ENCODE measurements at places on chromosomes 2 and 18.

DNA sequence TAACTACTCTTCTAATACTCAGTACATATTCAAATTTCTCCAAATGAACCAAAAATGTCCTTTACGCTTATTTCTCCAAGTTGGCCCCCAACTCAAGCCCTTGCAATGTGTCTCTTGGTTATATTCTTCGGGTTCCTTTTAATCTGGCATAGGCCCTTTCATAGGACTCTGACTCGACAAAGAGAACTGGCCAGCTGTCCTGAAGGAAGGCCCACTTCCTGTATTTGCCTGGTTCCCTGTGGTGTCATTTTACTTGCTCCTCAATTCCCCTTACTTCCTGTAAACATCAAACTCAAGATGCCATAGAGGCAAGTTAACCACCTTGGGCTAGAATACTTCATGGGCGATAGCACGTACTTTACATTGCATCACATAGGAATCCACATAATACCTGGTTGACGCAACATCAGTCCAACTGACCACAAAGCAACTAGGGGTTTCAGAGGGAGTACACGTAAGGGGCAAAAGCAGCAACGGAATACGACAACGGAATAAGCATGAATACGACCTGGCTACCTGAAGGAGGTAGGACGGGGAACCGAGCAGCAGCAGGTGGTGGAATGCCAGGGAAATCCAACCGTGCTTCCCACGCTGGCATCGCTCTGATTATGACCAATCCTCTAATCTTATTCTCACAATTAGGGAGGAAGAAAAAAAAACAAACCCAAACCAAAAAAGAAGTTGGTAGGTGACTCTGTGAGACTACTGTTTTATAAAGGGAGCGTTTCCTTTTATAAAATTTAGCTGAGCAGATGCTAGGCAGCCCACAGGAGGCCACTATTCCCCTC lies 823 bp upstream of the GORASP2 start:
- H3K4me1 ChIP-seq = peaks cover 5% of the 10 kb centered on the region
- no peak for DNase-seq
- peaks cover 23% of the 10 kb centered on the region for H3K36me3 ChIP-seq
- H3K27me3 ChIP-seq = no peaks in the 10 kb centered on the region
- peak overlapping the region; percentile 72 for H3K27ac ChIP-seq
- H3K4me3 ChIP-seq = peak overlapping the region; percentile 80

DNA sequence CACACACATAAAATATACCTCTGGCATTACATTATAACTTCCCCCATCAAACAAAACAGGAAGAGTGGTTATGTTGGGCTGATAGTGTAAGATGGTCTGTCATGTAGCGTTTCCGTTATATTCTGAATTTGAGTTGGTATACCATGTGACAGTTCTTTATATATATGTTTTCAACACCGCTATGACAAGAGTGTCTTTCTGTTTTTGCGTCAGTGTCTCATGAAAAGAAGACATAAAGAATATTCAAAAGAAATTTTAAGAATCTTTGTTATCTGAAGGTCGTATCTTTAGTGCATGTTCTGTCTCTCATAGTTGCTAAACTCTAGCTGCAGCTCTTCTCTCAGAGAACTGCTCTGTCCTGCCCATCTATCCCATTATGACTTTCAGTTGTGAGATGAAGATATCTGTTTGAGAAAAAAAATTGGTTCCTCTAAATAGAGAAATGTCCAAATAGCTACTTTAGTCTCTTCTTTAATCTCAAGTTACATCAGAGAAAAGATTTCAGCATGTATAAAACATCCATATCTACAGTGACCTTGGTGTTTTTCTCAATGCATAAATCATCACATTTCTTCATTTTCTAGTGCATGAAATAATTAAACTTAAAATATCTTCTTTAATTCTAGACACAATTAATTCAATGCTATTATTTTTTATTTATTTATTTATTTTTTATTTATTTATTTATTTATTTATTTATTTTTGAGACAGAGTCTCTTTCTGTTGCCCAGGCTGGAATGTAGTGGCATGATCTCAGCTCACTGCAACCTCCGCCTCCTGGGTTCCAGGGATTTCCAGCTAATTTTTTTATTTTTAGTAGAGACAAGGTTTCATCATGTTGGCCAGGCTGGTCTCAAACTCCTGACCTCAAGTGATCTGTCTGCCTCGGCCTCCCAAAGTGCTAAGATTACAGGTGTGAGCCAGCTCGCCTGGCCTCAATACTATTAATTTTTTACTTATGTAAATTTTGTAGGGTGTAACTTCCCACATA lies 24.3 kb upstream of the PSME4 start:
- H3K4me3 ChIP-seq = no peak overlapping the region
- H3K36me3 ChIP-seq = no peaks in the 10 kb centered on the region
- H3K4me1 ChIP-seq = no peaks in the 10 kb centered on the region
- no peak for DNase-seq
- H3K27ac ChIP-seq = no peak overlapping the region

- no peaks in the 10 kb centered on the region for H3K4me1 ChIP-seq
- no peak for DNase-seq
- no peaks in the 10 kb centered on the region for H3K27me3 ChIP-seq
- no peak overlapping the region for H3K27ac ChIP-seq
- H3K4me3 ChIP-seq = peak overlapping the region; percentile 17
- H3K36me3 ChIP-seq = no peaks in the 10 kb centered on the region
Observed at GRCh38 chr2:241063587-241063986, 38.5 kb downstream of the MTERF4 start.

- H3K36me3 ChIP-seq = no peaks in the 10 kb centered on the region
- H3K27me3 ChIP-seq = no peaks in the 10 kb centered on the region
- DNase-seq = no peak
- H3K4me3 ChIP-seq = no peak overlapping the region
- no peak overlapping the region for H3K27ac ChIP-seq
Observed at GRCh38 chr2:100615886-100616285, 53.1 kb downstream of the PDCL3 start.

GRCh38 chr2:224479826-224480225 lies 77.9 kb upstream of the FAM124B start:
- H3K4me1 ChIP-seq = peaks cover 35% of the 10 kb centered on the region
- no peak for DNase-seq
- no peak overlapping the region for H3K4me3 ChIP-seq
- H3K27ac ChIP-seq = no peak overlapping the region
